ENCODE measurements at places on chromosomes 6 and 20. TPM values are rescaled to one million over a fixed set of nuclear protein-coding genes. Genes with fewer than 3 reads are reported as not detected.

DNA sequence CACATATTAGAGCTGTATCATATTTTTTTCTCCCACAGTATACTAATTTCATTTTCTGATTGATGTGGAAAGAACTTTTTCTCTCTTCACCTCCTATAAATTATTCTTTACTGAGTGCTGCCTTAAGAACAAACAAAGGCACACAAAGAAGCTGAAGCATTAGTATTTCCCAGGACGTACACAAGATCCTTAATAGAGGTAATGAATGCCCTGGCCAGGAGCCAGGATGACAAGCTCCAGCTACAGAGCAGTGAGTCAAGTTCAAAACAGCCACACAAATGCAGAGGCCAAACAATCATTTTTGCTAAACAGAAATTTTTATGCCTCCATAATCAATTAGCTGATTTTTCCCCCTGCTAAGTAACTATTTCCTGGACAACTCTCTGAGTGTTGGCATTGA lies 639.6 kb downstream of the EPHA7 start:
- no peaks in the 10 kb centered on the region for H3K27me3 ChIP-seq
- H3K36me3 ChIP-seq = no peaks in the 10 kb centered on the region
- H3K27ac ChIP-seq = no peak overlapping the region
- H3K4me1 ChIP-seq = no peaks in the 10 kb centered on the region
- DNase-seq = no peak
- no peak overlapping the region for H3K4me3 ChIP-seq

Gene KIF3B
- total RNA-seq = 25.4 TPM

GRCh38 chr6:19892260-19892659 lies 55.1 kb downstream of the ID4 start:
- no peaks in the 10 kb centered on the region for H3K27me3 ChIP-seq
- H3K27ac ChIP-seq = no peak overlapping the region
- H3K4me3 ChIP-seq = no peak overlapping the region

DNA sequence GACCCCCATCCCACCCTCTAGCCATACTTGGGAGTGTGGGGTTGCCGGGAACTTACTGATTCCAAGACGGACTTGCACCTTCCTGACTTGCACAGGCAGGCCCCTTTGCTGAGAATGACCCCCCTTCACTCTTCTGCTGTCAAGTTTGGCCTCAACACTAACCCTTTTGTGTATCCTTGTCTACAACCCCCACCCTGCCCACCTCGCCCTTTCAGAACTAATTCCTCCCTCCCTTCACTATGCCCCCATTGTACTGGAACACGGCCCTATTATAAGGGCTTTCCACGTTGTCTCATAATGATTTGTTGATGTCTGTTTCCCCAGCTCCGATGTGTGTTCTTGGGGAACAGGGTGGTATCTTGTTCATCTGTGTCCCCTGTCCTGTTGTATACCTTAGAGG lies 4.4 kb upstream of the NEDD9 start:
- H3K27me3 ChIP-seq = no peaks in the 10 kb centered on the region
- peaks cover 38% of the 10 kb centered on the region for H3K4me1 ChIP-seq
- no peak overlapping the region for H3K4me3 ChIP-seq
- DNase-seq = no peak
- H3K36me3 ChIP-seq = peaks cover 4% of the 10 kb centered on the region

DNA sequence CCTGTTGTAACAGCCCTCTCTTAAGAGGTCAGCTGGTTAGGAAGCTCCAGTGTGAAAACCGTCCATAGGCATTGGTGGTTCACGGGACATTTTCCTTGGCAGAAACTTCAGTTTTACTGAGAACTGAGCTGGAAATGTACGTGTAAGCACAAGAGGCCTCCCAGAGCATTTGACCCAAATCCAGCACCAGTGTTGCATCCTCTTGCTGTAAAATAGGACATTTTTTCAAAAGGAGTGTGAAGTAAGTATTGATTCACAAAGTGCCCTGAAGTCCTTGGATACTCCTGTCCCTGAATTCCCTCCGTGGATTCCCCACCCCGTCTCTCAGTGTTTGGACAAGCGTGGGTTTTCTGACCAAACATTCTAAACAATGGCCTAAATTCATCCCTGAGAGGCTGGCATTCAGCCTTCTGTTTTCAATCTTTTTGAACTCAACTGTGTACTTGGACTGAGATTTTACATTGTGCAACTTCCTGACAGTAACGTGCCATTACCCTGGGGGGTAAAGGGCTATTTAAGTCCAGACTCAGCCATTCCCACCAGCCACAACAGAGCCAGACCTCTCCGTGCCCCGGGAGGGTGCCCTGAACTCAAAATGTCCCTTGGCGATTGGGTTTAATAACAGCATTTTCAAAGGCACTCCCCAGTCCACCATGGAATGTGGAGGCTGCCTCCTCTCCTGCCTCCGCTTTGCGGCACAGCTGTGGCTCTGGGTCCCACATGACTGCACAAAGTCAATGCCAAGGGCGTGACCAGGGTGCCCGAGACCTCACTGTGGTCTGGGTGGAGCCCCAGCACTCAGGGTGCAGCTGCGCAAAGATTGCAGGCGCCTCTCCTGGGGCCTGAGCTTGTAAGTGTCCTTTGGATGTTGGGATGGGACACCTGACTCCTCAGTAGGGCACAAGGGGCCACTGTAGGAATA lies 92.7 kb upstream of the AFDN start:
- no peaks in the 10 kb centered on the region for H3K4me1 ChIP-seq
- H3K27me3 ChIP-seq = peaks cover 3% of the 10 kb centered on the region
- H3K36me3 ChIP-seq = no peaks in the 10 kb centered on the region

Gene GPX6
- not detected for total RNA-seq

Data from activated CD8-positive, alpha-beta T cell treated with anti-CD3 and anti-CD28 coated beads for 36 hours (primary cell).